ENCODE measurements at places on chromosomes 12 and 14.

DNA sequence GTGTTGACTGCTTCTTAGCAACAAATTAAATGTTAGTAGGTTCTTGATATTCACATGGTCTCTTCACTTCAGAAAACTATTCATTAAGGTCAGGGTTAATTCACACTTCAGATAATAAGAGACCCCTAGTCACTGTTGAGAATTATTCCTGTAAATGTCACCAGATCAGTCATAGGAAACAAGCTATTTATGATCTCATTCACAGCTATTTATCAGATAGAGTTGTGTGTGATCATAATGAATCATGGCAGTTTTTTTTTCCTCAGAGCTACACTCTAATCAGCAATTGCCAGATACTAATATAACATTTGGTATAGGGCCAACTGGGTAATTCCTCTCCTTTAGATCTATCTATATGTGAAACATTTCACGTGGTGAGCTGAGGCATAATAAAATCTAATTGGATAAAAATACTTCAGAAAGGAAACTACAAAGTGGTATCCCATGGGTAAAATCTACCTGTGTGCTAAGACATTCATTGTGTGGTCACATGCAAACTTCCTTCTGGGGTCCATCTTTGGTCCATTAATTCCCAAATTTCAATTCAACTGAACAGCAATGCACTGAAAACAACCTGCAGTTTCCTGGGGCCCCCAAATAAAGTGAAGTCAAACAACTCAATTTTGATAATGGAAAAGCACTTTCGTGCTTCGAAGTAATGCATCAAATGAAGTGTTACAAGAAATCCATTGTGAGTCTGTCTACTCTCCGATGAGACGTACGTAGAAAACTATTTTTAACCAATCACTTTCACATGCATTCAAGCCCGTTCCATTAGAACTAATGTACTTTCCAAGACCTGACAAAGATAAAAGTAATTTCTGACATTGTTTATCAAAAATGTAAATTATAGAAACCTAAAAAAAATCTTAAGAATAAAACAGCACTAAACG lies 197.0 kb downstream of the ACSS3 start:
- DNase-seq, result no peak

- no peak for DNase-seq
Measured at GRCh38 chr12:29617407-29617803, 119.9 kb upstream of the OVCH1 start.

DNA sequence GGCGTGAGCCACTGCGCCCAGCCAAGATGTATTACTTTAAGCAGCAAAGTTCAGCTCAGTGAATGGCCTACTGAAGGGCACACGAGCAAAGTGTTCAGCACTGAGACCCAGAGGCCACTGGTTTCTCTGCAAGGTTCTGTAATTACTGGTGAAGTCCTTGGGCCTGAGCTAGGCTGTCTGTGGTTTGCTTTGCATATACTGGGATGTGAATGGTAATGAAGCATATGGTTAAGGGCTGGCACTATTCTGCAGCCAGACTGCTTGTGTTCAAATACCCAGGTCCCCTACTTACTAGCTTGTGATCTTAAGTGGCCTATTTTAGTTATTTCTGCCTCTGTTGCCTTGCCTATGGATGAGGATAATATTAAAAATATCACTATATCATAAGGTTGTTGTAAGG lies 72.0 kb downstream of the LLPH start:
- DNase-seq, result no peak

DNA sequence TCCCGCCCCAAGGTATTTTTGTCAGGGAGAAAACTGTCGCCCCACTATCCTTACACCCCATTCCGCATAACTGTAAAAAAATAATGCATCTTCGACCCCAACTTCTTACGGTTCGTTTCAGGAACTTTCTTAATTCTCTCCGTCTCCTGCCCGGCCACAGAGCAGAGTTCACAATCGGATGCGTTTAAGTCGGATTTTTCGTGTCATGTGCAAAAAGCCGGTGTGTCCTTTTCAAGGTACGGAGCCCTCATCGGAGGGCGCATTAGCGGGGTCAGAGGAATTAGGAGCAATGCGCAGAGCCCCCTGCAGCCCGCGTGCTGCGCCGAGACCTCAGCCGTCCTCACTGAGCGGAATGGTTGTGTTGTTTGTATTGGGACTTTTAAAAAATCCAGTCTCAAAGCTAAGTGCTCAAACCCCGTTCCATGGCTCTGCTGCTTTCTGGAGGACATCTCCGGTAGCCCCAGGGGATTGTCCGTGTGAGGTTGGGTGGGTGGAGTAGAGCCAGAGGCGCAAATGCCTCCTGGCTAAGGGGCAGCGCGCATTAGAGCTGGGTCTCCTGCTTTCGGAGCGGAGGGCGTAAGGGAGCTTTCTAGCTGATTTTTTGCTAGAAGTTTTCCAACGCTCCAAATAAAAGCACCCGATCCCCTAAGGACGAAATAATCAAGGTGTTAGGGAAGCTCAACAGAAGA lies 3.9 kb upstream of the GSC start:
- DNase-seq, result no peak

DNA sequence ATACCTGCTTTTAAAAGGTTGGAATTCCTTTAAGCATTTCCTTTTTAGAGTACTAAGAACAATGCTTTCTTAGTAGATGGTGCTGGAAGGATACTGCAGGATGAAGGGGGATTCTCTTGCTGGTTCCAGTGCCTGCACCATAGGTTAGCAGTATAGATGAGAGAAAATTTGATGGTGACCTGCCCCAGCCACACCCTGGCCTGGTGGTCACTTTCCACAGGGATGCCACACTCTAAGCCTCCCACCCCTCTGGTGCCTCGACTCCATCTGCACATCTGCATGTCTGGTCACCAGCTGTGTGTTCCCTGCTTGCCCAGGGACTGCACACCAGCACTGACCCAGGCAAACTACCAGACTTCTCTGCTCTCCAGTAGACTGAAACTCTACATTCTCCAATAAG lies 19.1 kb downstream of the SLC2A3 start:
- no peak for DNase-seq

DNA sequence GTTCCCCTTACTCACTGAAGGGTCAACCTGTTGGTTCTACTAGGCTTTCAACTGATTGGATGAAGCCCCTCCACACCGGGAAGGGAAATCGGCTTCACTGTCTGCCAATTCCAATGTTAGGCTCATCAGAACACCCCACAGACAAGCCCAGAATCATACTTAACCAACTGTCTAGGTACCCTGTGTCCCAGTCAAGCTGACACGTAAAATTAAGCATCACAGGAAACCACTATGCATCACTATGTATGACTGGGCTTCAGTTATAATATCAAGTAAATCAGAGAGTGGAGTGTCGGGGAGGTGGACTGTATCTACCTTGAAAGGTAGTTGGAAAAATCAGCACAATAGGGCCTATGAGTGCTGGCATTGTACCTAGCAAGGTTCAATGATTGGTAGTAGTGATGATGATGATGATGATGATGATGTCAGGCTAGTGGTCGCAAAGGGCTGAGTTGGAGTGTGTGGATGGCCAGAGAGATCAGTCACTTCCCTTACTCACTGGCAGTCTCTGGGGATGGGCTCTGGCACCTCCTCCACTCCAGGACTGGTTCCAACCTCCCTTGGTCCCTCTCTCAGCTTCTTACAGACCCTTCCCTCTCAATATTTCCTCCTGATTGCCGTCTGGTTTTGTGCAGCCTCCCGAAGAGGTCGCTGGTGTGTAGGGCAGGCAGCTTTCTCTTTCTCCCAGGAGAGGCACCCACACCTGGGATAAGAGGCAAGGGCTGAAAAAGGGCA lies 3.3 kb upstream of the ATG101 start:
- no peak for DNase-seq

DNA sequence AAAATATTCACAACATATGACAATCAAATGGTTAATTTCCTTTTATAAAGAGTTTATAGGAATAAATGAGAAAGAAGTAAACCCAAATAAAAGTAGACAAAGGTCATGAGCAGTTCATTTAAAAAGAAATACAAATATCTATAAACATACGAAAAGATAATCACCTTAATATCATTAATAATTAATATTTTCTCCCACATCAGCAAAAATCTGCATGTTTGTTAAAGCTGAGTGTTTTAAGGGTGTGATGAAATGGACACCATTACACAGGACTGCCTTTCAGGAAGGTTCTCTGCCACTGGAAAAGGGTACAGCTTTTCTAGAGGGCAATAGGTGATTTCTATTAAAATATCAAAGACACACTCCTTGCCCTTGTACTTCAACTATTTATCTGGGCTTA lies 14.7 kb upstream of the DHRS4 start:
- DNase-seq, result no peak

DNA sequence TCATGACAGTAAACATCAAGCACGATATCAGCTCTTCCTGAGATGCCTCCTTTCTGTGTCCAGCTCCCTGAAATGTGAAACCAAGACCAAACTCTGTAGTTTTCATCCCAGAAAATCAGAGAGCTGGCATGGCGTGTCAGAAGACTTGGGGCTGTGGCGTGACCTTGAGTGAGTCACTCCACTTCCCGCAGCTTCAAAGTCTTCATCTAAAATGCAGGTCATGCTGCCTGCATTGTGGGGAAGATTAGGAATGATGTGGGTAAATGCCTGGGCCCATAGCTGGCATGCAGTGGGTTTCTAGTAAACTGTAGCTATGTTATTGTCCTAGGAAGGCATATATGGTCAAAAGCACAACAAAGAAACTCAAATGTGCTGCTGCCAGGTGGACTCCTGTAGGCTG lies 28.8 kb downstream of the OAS2 start:
- peak; percentile 7 for DNase-seq

DNA sequence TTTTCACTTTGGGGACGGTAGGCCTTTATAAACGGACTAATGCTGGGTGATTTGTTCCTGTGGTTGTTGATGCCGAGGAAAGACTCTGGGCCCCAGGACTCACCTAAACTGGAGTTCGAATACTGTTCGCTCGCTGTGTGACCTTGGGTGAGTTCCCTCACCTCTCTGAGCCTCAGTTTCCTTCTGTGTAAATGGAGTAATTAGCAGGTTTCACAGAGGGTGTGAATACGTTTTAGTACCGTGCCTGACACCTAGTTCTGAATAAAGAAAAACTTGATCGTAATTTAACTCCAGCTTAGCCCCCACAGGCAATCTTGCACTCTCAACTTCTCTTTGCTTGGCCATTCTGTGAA lies 505 bp downstream of the UBE3B start:
- no peak for DNase-seq

DNA sequence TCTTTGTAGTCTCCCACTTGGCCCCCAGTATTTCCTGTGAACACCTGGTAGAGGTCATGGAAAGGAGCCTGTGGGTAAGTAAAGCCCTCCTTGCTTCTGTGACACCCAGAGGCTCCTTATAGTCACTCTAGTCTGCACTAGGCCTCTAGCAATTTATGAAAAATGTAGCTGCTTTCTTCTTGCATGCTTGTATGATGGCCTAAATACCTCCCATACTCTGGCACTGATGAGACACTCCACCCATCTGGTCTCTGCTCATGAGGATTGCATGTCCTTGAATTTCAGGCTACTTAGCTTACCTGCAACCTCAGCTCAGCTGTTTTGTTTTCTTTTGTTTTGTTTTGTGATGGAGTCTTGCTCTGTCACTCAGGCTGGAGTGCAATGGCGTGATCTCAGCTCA lies 4.6 kb upstream of the A2ML1 start:
- DNase-seq, result no peak

DNA sequence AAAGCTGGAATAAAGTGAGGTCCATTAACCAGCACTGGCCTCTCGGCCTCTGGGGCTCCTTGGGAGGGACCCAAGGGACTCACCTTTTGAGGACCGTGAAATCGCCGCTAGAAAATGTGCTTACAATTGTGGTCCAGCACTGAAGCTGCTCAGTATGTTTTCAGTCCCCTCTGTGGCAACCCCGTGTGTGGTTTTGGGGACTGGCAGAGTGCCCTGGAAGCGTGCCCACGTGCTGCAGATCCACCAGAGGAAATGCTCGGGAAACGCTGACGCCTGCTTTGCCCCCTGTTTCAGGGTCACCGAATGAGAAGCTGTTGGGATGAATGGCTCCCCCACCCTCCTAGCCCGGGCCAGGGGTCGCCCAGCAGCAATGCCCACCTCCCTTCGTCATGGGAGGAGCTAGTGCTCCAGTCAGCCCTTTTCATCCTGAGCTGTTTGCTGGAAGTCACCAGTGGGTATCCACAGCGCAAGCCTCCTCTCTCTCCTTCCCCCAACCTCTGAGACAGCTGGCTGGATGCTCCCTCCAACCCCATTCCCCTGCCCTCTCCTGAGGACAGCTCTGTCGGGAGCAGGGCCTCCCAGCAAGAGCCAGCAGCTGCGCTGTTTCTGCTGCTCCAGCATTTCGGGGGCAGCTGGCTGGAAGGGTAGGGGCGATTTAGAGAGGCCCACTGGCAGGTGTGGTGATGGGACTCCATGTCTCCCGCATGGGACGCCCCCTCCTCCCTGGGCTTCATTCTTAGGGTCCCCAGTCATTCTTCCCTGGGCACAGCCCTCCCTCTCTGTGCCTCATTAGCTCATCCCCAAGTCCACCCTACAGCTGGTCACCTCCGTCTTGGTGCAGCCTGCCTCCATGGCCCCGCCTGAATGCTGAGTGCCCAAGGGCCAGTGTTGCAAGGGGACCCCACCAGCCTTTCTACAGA lies 33.2 kb upstream of the PPP1R13B start:
- DNase-seq, result peak; percentile 20

GRCh38 chr12:29054858-29055663 lies 94.0 kb upstream of the FAR2 start:
- no peak for DNase-seq

DNA sequence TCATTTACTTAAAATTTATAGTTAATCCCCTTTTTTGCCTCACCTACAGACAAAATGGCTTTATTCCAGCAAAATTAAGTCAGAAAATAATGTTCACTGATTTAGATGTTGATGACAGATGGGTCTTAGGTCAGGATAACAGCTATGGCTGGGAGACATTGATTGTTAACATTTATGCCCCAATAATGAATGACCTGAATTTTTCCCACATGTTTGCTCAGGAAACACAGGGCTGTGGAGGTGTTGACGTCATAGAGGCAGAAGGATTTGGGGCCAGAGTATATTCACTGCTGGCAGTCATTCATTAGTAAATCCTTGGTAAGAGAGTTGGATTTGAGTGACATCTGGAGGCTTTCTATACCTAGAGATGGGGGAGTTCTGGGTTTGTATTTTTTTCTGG lies 121.3 kb downstream of the PDE3A start:
- DNase-seq, result no peak

DNA sequence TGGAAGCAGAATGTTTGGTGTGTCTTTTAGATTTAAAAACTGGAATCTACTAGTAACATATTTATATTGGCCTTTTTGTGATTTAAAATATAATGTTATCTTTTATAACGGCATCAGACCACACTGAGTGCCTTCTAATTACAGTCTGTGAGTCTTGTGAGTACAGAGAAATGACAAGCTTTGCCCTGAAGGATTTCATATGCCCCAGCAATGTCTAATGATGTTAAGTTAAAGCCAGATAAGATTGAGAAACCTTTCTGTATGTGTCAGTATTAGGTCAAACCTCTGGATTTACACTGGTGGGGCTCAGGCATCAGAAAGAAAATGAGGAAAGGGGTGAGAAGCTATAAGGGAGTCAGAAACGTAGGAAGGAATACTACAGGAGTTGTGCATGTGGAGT lies 25.2 kb downstream of the PLEKHA5 start:
- no peak for DNase-seq

Data from BJ (cell line).